ENCODE measurements at places on chromosomes 6 and 20.

- DNase-seq: no peak
Observed at GRCh38 chr6:163132050-163132750, 282.3 kb upstream of the QKI start.

- DNase-seq: no peak
Observed at GRCh38 chr20:55166063-55166462, 690.7 kb downstream of the DOK5 start.

GRCh38 chr20:33191484-33191883, 23.5 kb downstream of the BPIFA2 start:
- no peak for DNase-seq

GRCh38 chr20:4225745-4226144, 210.4 kb upstream of the RNF24 start:
- DNase-seq: no peak

GRCh38 chr6:43784049-43784855, 14.2 kb downstream of the VEGFA start:
- DNase-seq: no peak

DNA sequence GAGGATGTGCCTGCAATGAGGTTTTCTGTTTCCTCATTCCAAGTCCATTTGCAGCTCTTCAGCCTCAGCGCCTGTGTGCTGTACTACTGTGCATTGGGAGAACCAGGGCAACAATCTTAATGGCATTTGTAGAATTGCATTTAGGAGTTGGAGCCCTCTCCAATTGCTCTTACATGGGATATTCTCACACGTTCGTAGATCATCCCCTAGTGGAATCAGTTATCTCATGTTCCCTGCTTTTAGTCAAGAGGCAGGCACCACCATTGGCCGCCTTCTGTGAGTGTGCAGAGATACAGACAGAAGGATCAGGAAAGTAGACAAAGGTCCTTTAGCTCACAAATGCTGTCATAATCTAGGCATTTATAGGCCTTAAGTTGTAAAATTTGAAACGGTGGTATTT, 84.2 kb upstream of the RGS17 start:
- DNase-seq: no peak

GRCh38 chr6:20978151-20978614, 443.9 kb downstream of the CDKAL1 start:
- DNase-seq: no peak

DNA sequence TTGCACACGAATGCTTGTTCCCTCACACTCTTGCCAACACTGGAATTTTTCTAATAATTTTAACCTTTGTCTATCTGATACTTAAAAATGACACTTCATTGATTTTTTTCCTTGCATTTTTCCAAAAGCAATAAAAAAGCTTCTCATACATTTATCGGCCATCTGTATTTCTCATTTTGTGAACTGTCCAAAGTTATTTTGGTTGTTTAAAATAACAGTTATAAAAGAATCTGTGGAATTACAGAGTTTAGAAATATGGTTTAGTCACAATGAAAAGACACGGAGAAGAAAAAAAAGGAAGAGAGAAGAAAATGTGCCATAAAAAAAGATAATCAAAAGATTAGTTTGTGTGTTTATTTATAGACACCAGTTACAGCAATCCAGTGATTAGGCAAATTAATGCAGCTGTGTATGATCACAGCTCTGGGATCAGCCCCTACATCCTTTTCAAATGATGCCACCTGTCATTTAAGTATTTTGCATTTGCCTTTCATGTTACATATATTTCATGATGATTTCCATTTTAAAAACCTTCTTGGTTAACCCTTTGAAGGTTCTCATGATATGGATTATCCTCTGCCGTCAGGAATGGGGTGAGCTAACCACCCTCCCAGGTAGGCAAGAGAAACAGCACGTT, 171.7 kb downstream of the BACH2 start:
- DNase-seq: no peak

GRCh38 chr6:36491378-36491965, 48.7 kb downstream of the KCTD20 start:
- no peak for DNase-seq

GRCh38 chr6:87093651-87094050, 1.3 kb downstream of the CGA start:
- DNase-seq: no peak

DNA sequence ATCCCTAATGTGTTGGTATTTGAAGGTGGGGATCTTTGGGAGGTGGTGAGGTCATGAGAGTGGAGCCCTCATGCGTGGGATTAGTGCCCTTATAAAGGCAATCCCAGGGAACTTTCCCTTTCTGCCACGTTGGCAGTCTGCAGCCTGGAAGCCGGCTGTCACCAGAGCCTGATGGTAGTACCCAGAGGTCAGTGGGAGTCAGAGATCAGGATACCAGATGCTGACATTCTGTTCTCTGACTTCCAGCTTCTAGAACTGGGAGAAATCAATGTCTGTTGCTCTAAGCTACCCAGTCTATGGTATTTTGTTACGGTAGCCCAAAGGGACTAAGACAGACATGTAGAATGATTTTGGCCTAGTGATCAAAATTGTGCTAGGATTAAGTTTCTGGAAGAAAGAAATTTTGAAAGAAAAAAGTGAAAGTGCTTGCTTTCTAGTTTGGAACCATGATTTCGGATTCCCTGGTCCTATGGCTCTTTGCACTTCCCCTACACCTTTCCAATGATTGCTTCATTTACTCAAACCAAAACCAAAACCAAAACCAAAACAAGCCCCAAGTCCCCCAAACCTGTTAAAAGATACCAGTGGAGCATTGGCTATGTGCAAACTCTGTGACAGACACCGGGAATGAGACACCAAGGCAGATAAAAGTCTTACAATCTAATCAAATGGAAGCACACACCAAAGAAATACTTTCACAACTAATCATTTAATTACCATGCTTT, 173.7 kb upstream of the ZNF217 start:
- DNase-seq: no peak

GRCh38 chr20:8667306-8667705, 401.6 kb upstream of the PLCB4 start:
- DNase-seq: no peak

GRCh38 chr6:22068561-22069305, 228.1 kb downstream of the PRL start:
- DNase-seq: no peak

DNA sequence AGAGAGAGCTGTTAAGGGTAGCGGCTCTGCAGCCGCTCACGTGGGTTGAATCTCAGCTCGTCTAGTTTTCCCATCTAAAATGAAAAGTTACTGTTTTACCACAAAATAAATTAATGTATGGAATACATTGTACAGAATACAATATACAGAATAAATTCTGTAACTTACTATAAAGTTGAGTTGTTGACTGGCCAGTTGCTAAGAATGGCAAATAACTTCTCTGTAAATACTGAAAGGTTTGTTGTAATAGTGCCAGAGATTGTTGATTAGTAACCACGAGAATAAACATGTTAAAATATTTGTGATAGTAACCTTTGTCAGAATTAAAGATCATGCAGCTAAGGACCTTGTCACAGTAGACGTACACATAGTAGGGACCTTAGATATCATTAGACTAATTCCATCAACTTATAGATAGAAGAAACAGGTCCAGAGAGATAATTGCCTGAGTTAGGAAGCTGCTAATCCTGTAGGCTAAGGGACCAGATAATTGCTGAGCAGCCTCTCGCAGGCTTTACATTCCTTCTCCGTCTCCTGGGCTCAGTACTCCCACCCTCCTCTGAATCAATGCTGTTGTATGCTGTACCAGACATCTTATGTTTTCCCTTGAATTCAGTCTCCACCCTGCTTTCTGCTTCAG, 544 bp upstream of the NRM start:
- no peak for DNase-seq

GRCh38 chr6:157689875-157690274, 133.2 kb upstream of the SNX9 start:
- DNase-seq: no peak

GRCh38 chr6:106094261-106094963, 8.3 kb downstream of the PRDM1 start:
- DNase-seq: no peak

- DNase-seq: no peak
Observed at GRCh38 chr20:48531505-48531904, 296.3 kb downstream of the PREX1 start.

DNA sequence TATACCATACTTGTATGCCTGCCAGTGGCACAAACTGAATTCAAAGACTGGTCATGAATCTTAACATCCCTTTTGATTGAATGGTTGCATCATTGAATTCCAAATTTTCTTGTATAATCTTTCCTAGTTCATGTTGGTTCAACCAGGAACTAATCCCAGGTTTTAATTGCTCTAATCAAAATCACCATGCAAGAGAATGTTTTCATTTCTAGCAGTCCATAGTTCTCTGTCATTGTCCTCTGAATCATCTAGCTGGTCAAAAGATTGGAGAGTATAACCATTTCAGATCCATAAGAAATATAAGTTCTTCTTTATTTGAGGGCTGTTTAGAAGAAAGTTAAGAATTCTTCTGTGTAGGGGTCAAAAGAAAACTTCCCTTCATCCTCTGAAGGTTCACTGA, 57.2 kb downstream of the ZNF292 start:
- DNase-seq: no peak

DNA sequence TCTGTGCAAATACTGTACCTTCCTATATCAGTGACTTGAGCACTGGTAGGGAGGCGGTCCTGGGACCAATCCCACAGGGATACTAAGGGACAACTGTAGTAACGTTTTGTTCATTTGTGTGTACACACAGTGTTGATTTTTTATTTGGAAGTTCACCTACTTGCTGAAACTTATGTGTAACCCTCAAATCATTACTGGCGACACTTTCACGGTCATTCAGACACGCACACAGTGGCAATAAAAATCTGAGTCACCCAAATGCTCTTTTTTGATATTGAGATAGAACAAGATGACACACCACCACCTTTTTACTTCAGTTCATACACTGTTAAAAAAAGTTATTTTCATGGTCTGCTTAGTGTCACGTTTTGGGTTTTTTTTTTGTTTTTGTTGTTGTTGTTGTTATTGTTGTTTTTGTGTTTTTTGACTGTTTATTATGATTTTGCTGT, 79.8 kb downstream of the QKI start:
- no peak for DNase-seq

DNA sequence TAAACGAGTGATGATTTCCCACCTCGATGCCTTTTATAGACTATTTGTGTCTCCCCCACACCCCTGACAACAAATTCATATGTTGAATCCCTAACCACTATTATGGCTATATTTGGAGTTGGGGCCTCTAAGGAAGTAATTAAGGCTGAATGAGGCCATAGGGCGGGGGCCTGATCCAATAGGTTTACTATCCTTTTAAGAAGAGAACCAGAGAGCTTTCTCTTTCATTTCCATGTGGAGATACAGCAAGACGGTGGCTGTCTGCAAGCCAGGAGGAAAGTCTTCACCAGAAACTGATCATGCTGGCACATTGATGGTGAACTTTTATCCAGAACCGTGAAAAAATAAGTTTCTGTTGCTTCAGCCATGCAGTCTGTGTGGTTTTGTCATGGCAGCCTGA, 38.9 kb upstream of the CLIC5 start:
- DNase-seq: no peak

DNA sequence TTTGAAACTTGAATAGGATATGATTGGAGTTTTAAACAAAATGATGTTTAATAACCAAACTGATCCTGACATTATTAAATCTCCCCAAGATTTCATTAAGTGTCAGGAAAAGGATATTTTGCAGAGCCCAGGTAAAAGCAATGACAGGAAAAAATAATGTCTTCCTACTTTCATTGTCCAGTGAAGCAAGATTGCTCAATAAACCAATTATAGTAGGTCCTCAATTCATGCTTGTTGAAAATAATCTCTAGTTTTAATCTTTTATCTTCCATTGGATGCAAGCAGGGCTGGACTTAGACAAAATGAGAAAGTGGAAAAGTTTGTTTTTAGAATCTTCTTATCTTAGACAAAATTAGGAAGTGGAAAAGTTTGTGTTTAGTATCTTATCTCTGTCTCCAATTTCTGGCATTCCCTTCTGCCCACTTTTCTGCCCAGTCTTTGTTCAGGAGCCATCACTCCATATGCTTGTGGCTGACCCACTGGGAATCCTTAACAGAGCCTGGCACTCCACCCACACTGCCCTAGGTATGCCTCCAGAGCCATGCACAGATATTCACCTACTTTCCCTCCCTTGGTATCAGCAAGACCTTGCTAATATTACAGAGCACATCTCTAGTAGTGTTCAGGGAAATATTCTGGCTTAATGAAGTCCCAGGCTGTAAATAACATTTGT, 57.0 kb upstream of the CARMIL1 start:
- no peak for DNase-seq

DNA sequence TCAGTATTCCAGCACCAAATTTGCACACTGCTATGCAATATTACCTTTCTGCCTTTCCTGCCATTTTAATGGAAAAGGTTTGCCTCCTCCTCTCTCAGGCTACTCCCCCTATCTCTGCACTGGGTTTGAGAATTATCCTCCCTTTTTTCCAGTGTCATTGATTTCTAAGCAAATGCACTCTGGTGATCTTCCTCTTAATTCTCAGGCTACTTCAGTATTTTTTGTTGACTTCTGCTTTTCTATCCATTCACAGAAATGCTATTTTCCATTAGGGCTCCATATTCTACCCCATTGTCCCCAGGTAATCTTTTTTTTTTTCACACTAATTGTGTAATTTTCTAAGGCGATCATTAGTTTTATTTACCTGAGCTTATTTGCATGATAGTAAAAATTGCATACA, 144.0 kb downstream of the GJA1 start:
- DNase-seq: no peak

DNA sequence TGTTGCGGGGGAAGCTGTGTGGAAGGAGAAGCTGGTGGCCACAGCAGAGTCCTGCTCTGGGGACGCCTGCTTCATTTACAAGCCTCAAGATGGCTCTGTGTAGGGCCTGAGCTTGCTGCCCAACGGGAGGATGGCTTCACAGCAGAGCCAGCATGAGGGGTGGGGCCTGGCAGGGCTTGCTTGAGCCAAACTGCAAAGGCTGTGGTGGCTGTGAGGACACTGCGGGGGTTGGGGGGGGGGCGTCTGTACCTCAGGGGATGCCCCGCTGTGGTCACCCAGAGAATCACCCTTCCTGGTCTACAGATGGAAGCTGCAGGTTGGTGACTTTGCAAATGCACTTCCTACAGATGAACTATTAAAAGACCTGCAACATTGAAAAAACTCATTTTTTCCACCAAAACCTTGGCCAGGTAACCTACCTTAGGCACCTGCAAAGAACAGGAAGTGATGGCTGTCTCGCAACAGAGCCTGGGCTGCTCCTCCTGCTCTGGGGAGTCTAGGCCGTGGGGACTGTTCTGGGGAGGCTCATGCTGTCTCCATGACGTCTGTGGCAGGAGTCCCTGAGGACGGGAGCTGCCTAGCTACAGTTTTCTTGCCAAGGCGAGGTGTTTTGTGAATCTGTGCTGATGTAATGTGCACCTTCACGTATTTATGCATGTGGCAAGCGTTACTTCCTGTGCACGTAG, 7.3 kb downstream of the NPBWR2 start:
- no peak for DNase-seq

GRCh38 chr6:18893540-18894269, 506.6 kb downstream of the RNF144B start:
- no peak for DNase-seq

GRCh38 chr20:48760403-48760983, 67.3 kb downstream of the PREX1 start:
- DNase-seq: peak; percentile 50
